ENCODE measurements at places on chromosomes 5 and 9.
A peak's percentile ranks its signal among the peaks of the same experiment; 100 is the strongest.

GRCh38 chr5:14229181-14229580 lies 86.0 kb downstream of the TRIO start:
- no peak for DNase-seq

DNA sequence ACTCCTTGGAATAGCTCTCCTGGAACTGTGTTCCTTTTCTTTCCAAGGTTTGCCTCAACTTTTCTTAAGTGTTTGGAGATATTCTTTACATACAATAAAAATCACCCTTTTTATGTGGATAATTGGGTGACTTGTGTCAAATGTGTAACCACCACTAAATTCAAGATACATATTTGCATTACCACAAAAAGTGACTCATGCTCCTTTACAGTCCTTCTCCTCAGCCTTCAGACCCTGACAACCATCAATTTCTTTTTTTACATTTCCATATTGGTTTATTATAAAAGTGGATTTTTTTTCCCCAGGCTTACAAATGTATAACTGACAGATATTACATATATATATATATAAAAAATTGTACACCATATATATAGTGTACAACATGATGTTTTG lies 372.0 kb upstream of the KCNN2 start:
- no peak for DNase-seq

DNA sequence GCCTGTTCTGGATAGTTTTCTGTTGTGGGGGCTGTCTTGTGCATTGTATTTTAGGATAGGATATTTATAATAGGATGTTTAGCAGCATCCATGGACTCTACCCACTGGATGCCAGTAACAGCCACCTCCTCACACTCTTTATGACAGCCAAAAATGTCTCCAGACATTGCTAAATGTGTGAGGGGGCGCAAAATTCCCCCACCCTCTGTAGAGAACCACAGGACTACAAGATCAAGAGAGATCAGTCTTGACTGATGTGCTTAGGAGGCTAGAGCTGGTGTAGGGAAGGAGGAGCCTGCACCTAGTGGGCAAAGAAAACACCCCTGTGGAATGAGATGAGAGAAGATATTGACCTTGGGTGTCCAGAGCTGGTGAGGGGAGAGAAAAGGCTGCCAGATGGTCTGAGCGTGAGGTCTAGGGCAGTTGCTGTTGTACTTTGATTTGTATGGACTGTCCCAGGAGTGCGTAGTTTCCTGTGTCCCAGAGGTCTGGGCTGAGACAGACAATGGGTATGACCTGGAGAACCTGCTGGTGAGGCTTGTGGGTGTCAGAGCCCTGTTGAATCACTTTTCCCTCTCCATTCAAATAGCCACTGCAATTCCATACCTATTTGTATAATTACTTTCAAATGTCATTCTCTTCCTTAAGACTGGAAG lies 16.3 kb downstream of the DAPK1 start:
- DNase-seq = no peak

- no peak for DNase-seq
Measured at GRCh38 chr5:135604056-135604455, 25.3 kb upstream of the CXCL14 start.

DNA sequence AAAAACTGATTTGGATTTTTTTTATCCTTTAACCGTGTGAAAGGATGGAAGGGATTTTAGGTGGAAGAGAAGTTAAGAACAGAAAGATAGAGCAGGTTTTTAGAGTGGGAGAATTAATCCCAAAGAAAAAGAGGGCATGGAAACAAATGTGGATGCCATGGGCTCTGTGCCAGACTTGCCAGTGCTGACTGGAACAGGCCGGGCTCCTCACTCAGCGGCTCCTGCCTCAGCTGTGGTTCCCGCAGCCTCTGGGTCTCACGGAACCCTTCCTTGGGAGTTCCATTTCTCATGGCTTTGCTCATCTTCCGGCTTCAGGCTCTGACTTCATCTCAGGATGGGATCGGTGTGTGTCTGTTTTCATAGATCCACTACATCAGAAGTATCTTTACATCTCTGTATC lies 30.4 kb upstream of the SLC2A8 start:
- no peak for DNase-seq

GRCh38 chr9:75775966-75776691 lies 114.3 kb upstream of the PCSK5 start:
- DNase-seq = no peak

DNA sequence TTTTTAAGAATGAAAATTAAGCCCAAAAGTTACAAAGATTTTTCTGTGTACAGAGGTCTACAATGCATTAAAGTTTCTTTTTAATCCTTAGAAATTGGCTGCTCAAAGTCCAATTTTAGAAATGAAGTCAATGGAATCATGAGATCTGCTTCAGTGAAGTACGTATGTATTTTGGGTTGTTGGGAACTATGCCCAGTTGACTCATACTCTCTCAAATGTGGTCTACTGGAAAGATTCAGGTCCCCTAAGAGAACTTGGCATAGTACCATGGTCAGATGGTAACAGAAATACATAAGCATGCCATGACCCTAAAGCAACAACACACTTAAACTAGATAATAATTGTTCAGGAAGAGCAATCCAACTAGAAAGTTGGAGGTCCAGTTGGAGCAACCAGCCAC lies 23.0 kb downstream of the FBLL1 start:
- no peak for DNase-seq

GRCh38 chr5:118577621-118578020 lies 410.7 kb downstream of the DTWD2 start:
- no peak for DNase-seq

DNA sequence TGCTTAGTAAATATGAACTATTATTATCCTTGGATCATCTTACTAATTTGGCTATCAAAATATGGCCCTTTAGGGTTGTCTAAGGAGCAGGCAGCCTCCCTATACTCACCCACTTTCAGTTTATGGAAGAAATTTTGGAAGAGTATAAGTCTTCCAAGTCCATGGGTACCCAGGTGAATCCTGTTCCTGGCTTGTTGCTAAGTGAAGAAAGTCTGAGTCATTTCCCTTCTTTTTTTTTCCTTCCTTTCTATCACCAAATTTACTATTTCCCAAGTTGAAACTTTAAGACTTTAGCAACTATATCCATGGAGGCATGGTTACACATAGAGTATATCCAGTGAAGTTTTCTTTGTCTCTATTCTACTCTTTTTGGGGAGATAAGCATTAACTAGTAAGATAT lies 184.0 kb upstream of the ACTBL2 start:
- DNase-seq = no peak

GRCh38 chr5:81787474-81788242 lies 36.8 kb upstream of the SSBP2 start:
- peak; percentile 86 for DNase-seq

DNA sequence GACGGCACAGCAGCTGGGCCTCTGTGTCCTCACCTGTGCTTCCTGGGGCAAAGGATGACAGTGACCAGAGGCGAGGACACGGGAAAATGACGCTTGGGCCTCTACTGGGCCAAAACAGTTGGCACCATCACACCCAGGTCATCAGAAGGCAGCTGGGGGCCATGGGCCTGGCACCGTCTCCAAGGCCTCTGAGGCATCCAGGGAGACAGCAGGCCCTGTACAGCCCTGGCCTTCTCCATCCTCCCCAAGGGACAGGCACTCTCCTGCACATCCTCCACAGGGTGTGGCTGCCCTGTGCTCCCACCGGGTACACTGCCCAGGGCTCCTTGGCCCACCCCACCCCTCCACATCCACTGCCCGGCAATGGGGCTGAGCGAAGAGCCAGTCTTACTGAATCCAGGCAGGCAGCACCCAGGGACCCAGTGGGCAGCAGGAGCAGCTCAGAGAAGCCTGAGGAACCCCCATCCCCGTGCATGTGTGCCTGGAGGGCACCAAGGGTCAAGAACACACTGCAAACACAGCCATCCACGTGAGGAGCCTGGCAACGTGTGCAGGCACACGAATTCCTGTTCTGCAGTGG lies 4.0 kb downstream of the LPCAT1 start:
- peak; percentile 15 for DNase-seq

DNA sequence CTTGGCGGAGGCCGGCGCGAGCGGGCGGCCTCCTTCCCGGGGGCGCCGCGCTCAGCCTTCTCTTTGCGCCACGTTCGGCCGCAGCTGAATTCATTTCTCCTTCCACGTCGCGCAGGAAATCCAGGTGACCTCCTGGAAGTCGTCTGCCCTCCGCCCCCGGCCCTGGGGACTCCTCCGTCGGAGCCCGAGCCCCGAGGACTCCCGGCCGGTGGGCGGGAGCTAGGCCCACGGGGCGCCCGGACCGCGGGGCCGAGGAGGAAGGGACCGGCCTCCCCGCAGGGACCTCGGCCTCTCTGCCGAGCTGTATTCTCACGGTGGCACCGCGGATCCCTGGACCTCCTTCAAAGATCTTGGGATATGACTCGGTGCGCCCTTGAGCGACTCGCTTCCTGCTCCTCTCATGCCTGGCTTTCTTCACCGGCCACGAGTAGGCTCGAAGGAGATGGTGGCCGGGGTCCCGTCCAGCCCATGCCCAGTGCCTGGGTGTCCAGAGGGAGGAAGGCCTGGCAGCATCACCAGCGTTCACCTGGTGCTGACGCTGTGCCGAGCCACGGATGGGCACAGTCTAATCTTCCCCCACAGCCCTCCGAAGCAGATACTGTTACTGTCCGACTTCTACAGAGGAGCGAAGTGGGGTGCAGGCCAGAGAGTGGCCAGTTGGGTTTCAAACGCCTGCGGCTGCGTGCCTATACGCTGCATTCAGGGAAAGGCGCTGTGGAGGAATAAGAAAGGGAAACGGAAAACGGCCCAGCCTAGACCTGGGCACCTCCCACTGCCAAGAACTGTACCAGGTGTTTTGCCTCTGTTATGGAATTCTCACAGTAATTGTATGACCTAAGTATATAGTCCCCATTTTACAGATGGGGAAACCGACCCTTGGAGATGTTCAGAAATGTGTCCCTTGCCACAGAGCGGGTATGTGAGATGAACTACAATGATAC lies 47.3 kb downstream of the PAX5 start:
- no peak for DNase-seq

- no peak for DNase-seq
Measured at GRCh38 chr5:34918025-34918424, 2.5 kb downstream of the BRIX1 start.

DNA sequence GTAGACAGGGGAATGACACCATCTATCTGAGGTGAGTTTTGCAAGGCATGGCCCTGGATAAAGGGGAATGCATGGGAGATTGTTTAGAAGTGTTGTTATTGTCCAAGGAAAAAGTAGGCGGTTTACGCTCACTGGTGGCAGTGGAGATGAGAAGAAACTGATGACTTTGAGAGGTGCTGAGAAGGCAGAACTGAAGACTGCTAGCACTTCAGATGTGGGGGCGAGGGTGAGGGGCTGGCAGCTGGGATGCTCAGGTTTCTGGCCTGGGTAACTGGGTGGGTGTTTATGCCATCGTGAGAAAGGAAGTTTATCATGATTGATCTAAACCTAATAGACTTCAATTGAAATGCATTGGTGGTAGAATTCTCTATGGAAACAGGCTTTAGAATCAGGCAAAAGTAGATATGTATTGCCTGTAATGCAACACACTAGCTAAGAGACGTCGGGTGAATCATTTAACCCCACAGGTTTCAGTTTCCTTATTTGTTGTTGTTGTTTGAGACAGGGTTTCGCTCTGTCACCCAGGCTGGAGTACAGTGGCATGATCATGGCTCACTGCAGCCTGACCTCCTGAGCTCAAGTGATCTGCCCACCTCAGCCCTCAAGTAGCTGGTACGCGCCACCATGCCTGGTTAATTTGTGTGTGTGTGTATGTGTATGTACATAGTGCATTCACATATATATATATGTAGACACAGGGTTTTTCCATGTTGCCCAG lies 123.5 kb downstream of the SLC24A2 start:
- DNase-seq = no peak

DNA sequence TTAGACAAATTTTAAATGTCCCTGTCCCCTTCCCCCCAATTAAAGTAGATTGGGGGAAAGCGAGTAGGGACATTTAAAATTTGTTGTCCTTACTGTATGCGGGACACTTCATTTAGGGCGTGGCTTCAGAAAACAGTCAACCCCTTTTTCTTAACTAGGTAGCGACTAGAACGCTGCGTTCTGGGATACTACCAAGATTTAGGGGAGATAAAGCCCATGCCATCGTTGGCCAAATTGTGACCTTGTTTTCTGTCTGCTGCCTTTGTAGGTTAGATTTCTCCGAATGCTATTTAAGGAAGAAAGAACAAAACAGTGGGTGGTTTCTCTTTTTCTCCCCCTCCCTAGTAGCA lies 1.2 kb downstream of the CKS2 start:
- no peak for DNase-seq

GRCh38 chr9:27347889-27348288 lies 50.9 kb upstream of the EQTN start:
- no peak for DNase-seq

DNA sequence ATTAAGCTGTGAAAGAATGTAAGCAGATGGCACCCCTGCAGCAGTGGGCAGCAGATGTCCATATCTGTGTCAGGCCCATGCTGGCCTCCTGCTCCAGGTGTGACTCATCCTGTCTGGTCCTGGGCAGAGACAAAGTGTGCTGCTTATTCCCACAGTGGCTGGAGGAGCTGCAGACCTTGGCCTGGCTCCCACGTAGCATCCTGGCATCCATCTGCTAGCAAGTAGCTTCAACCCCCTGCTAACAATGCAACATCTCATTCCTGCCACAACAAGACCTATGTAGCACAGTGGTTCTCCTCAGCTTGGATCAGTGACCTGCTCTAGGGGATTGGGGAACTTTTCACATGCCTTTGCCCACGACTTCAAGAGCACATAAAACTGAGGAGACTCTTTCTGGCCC lies 126.4 kb upstream of the SLC12A2 start:
- DNase-seq = no peak

DNA sequence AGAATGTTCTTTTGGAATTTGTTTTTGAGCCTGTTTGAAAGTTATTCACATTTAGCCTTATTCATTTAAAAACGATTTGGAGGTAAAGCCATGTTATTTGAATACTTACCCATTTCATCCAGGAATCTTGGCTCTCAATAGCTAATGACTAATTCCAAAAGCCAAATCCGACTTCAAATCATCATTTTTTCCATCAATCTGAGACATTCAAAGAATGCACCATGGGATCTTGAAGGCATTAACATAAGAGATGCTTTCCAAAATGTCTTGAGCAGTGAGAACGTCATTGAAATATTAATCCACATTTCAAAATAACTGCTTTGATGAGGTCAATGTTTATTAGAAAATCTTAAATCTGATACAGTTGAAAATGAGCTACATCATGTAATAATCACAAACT lies 617.0 kb upstream of the RORB start:
- DNase-seq = no peak

GRCh38 chr9:125496313-125496834 lies 210.6 kb downstream of the MAPKAP1 start:
- no peak for DNase-seq

GRCh38 chr5:149041242-149041641 lies 21.6 kb downstream of the SH3TC2 start:
- DNase-seq = no peak

- peak; percentile 81 for DNase-seq
Measured at GRCh38 chr9:97293207-97293721, 14.2 kb upstream of the CCDC180 start.

Data from right hindlimb (tissue), 1 donor.